Osteoblast (primary cell): ENCODE measurements at places on chromosomes 4 and X. TPM values are rescaled to one million over a fixed set of nuclear protein-coding genes. Genes with fewer than 3 reads are reported as not detected.
A peak's percentile ranks its signal among the peaks of the same experiment; 100 is the strongest.

DNA sequence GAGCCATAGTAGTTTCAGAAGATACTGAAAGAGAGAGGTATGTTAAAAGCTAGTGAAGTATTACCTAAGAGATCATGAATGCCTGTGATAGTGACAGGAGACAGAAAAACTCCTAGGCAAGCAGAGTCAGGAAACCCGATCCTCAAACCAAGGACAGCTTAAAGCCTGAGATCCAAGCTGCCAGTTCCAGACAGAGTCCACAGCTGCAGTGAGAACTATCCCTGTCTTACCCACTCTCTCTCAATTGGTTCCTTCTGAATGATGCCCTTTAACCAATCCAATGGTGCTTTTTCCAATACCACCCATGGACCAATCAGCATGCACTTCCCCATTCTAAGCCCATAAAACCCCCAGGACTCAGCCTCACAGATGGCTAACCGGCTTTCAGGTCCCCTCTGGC is 90.4 kb upstream of the PCDH10 start:
- no peak for DNase-seq

DNA sequence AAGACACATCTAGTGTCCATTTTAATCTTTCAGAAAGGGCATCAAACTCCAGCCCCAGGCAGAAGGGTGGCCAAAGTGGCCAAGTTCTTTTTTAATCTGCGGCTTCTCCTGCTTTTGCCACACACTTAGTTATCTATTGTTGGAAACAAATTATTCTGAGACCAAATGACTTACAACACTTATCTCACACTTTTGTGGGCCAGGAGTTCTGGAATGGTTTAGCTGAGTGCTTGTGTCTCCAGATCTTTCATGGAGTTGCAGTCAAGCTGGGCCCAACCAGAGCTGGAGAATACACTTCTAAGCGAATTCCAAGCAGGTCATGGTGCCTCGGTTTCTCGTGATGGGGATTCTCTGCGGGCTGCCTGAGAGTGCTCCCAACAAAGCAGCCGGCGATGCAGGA is 4.0 kb downstream of the TXK start:
- no peak for DNase-seq

DNA sequence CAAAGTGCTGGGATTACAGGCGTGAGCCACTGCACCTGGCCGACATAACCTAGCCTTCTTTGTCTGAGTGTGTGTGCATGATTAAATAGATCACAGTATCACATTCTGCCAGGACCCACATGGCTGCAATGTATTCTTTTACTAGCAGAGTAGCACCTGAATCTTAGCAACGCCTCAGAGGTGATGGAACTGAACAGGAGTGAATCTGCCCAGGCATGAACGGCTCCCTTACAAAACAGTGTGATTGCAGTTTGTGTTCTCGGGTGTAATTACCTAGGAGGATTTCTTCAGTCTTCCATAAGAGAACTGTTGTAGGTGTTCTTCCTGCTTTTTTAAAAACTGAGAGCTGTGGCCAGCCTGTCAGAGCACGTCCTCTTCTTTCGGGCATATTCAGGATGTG is 122.7 kb upstream of the STS start:
- no peak for DNase-seq

GRCh38 chrX:32408389-32408788 is 803.0 kb downstream of the DMD start:
- no peak for DNase-seq

- DNase-seq = no peak
These were observed 703 bp upstream of the FTSJ1 start for GRCh38 chrX:48475296-48475695.

GRCh38 chrX:42289492-42290385 is 366.4 kb upstream of the CASK start:
- no peak for DNase-seq

GRCh38 chrX:150254909-150255308 is 108.2 kb upstream of the MAMLD1 start:
- DNase-seq = no peak

- DNase-seq = no peak
These were observed 40.8 kb downstream of the LAMP2 start for GRCh38 chrX:120428309-120428708.

DNA sequence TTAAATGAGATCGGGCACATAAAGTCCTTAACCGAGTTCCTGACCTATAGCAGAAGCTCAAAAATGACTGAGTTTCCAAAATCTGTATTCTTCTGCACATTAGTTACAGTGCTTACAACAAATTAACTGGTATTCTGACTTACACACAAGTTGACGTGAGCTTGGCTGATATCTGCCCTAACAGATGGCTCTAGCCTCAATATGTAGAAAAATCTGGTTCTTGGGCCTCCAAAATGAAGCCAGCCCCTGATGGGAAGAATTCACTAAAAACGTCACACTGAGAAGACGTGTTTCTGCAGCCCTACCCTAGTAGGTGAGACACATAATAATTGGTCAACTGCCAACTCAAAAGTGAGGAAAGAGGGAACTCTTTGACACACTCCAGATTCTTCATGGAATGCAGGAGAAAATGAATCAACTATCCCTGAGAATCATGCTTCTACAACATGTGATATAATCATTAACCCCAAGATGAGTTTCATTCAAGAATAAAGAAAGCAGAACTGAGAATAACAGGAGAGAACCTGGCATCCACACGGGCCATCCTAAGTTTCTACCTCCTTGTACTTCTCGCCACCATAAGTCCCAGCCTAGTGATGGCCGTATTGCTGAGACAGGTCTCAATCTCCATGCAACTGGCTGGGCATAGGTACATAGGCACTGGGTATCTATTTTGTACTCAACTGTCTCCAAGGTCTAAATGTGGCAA is 8.2 kb downstream of the STX18 start:
- DNase-seq = no peak

- no peak for DNase-seq
These were observed 75.9 kb downstream of the FIP1L1 start for GRCh38 chr4:53453385-53453784.

GRCh38 chr4:174177536-174177935 is 105.9 kb downstream of the FBXO8 start:
- no peak for DNase-seq

DNA sequence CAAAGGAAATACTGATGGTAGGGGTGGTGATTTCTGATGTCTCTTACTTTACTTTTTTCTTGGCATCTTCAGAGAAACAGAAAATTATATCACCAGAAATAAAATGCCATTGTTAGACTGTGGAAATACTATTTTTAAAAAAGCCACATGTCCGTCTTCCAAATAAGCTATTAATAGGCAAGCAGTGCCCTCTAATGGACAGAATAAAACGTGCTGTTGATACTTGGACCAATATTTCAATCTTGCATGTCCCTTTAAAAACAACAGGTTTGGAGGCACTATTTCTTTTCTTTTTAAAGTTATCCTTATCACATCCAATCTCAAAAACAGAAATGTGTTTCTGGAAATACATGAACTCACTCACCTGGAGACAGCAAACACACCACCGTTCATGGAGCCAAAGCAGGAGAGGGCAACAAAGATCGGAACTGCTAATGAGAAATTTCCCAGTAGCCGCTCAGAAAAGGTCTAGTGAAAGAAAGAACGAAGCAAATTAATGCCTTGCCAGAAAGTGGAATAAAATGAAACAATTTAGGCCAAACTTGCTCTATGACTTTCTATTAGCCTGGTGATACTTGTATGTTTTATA is 59.2 kb downstream of the SLC7A11 start:
- no peak for DNase-seq

NALF2 gene
- not detected in 2 replicates for total RNA-seq

AFAP1 gene
- 101 and 106 TPM in 2 replicates for total RNA-seq

DNA sequence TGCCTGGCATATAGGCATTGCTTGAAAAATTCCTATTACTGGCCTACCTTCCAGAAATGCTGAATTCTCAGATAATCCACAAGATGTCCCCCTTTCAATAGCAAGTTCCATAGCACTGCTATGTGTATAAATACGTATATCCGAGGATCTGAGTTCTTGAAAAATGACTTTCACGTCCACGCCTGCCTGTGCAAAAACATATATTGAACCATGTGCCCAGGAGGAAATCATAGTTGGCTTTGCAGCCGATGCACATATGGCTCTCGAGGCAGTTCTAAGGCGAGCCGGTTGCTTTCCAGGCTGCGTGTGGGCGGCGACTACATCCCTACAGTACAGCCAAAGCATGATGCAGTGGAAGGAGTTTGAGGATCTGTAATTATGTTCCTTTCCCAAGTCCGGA is 55.4 kb upstream of the ESX1 start:
- no peak for DNase-seq

GASK1B gene
- 35.4 and 42.0 TPM in 2 replicates for total RNA-seq

DNA sequence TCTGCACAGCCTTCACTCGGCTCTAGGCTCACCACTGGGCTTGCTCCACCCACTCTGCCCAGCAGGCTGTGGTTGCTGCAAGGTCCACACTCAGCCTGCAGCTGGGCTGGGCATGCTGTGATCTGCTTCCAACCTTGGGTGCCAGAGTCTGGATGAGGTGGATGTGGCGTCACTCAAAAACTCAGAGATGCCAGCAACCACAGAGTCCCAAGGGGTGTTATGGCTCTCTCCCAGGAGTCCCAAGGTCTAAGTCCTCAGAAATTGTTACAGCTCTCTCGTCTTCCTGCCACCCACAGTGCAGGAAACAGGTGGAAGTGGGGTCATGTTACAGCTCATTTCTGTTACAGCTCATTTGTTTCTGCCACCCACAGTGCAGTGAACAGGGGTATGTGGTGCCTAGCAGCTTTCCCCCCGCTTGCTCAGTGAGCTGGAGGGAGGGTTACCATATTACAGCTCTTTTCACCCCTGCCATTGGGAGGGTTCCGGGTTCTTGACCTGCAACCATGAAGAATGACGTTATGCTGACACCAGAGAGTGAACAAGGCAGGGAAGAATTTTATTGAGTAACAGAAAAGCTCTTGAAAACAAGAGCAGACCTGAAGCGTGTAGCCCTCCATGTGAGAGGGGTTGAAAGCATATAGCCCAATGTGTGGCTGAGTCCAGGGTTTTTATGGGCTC is 893.9 kb downstream of the PCDH7 start:
- DNase-seq = no peak

AMBN gene
- not detected in 2 replicates for total RNA-seq

DNA sequence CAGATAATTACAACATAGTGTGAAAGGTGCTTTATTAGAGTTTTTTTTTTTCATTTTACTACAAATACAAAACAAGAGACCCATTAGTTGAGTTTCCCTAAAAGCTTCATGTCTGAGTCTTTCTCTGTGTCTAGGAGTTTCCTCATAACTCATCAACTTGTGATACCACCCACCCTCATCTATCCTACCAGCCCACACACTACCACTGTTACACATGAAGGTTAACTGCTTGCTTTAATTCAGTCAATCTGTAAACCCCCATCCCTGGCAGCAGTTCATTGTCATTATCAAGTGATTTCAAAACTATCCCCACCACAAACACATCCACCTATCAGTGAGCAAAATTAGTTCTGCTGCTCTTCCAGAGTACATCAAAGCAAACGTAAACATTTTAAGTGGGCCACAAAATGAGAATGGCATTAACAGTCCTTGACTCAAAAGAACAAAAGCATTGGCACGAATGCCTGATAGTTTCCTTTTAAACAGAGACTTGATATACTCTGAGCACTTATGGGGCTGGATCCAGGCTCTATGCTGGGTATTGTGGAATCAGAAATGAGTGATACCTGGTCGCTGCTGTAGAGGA is 331.6 kb upstream of the FAM241A start:
- no peak for DNase-seq

DNA sequence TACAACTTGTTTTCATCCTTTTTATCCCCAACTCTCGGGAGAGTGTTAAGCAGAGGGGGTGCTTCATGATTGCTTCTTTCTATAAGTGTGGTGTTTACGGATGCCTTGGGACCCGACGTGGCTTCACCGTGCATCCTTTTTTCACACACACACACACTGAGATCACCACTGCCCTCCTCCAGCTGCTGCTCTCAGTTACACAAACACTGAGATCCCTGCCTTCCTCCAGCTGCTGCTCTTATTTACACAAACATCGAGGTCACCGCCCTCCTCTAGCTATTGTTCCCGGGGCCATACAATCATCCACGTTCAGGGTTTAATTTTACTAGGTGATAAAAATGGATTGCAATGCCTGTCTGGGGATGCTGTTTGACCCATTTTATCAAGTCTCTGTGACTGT is 155.4 kb upstream of the FAM9B start:
- DNase-seq = no peak

DNA sequence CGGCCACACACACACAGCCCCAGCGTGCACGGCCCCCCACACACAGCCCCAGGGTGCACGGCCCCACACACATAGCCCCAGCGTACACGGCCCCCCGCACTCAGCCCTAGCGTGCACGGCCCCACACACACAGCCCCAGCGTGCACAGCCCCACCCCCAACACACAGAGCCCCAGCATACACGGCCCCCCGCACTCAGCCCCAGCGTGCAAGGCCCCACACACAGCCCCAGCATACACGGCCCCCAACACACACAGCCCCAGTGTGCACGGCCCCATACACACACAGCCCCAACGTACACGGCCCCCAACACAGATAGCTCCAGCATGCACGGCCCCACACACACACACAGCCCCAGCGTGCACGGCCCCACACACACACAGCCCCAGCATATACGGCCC is 17.6 kb downstream of the GAK start:
- no peak for DNase-seq

- DNase-seq = peak; percentile 65
These were observed 607 bp upstream of the SCOC start for GRCh38 chr4:140372751-140373327.

MAGEB2 gene
- total RNA-seq = not detected in 2 replicates

GRCh38 chrX:74232859-74233258 is 71.1 kb upstream of the ZCCHC13 start:
- no peak for DNase-seq

- DNase-seq = no peak
These were observed 24.0 kb downstream of the TET2 start for GRCh38 chr4:105170711-105171110.

ADH6 gene
- not detected in 2 replicates for total RNA-seq

DNA sequence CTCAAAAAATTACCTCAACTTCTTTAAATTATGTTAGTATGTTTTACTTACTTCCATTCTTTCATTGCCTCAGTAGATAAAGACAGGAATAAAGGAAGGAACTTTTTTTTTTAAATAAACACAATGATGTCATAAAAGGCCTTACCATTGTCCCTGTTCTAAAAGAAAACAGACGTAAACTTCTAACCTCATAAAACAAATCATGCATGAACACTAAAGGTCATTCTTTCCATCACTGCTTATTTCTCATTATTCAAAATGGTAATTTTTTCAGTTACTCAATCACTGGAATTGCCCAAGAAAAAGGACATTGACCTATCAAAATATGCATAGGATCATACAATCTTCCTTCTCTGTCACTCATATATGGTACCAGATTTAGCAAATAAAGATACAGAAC is 32.2 kb upstream of the ARMCX2 start:
- DNase-seq = no peak

DNA sequence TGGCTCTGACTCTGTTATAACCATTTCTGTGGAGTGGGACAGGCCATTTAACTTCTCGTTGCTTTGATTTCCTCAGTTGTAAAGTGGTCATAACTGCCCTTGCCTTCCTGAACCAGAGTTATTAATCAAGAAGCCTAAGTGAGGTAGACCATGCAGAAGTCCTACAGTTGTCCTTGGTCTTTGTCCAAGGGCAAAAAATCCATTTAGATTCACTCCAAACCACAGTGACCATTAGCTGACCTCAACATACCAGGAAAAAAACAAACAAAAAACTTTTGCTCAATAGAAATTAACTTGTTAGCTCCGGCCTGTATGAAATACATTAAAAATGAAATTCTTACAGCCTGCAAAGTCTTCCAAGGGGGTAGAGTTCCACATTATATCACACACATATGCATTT is 52.7 kb downstream of the TBC1D9 start:
- no peak for DNase-seq

GRCh38 chr4:140243278-140243753 is 89.3 kb upstream of the MAML3 start:
- DNase-seq = no peak

- DNase-seq = no peak
These were observed 186.3 kb downstream of the PPP3CA start for GRCh38 chr4:101160792-101161592.
